ENCODE measurements at places on chromosomes 1 and 21.

- no peak for DNase-seq
Measured at GRCh38 chr1:37620707-37621106, 14.0 kb downstream of the RSPO1 start.

- no peak for DNase-seq
Measured at GRCh38 chr1:100250264-100250663, 630 bp upstream of the DBT start.

GRCh38 chr1:175480343-175480822 is 263.0 kb downstream of the TNR start:
- DNase-seq, result no peak

DNA sequence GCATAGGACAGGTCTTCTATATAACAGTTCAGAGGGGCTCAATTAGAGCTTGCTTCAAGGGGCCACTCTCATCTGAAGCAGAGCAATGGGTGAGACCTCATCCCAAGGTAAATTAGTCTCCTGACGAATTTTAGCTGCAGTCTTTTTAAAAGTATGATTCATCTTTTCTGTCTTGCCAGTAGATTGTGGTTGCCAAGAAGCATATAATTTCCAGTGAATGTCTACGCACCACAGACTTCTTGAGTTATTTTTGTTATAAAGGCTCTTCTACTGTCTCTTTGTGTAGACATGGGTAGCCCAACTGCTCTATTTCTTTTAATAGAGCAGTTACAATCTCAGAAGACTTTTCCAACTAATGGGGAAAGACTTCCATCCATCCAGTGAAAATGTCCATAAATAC is 108.9 kb upstream of the FMN2 start:
- no peak for DNase-seq

- DNase-seq, result no peak
Measured at GRCh38 chr1:201267481-201268229, 15.7 kb upstream of the PKP1 start.

Data from stimulated activated CD8-positive, alpha-beta memory T cell treated with anti-CD3 and anti-CD28 coated beads, Interleukin-12 subunit alpha, Interleukin-12 subunit beta, amount 100 ng/mL, for 4 hours (primary cell).